ENCODE measurements at places on chromosomes 4 and X.

GRCh38 chrX:17595456-17596035, 141.7 kb upstream of the SCML1 start:
- no peak overlapping the region for H3K4me3 ChIP-seq
- H3K27ac ChIP-seq, result no peak overlapping the region
- no peak for DNase-seq
- no peaks in the 10 kb centered on the region for H3K27me3 ChIP-seq

DNA sequence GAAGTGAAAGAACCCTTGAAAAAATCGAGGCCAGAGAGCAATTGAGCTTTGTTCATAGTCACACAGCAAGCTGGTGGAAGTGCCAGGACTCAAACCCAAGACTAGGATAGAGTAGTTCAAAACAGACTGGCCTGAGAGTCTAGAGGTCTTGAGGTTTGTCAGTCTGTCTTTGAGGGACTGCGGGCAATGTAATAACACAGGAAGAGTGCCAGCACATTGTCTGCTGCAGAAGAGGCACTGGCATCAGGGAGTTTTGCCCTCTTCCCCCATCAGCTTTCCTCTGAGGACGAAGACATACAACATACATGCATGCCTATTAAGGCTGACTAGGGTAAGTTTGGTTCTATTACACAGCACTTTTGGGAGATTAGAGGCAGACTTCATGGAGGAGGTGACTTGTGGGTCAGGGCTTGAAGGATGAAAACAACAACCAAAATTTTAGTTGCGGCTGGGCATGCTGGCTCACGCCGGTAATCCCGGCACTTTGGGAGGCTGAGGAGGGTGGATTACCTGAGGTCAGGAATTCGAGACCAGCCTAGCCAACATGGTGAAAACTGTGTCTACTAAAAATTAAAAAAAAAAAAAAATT, 64.1 kb upstream of the LAS1L start:
- H3K4me1 ChIP-seq, result peaks cover 75% of the 10 kb centered on the region
- no peaks in the 10 kb centered on the region for H3K36me3 ChIP-seq
- no peak for DNase-seq
- no peak overlapping the region for H3K4me3 ChIP-seq

DNA sequence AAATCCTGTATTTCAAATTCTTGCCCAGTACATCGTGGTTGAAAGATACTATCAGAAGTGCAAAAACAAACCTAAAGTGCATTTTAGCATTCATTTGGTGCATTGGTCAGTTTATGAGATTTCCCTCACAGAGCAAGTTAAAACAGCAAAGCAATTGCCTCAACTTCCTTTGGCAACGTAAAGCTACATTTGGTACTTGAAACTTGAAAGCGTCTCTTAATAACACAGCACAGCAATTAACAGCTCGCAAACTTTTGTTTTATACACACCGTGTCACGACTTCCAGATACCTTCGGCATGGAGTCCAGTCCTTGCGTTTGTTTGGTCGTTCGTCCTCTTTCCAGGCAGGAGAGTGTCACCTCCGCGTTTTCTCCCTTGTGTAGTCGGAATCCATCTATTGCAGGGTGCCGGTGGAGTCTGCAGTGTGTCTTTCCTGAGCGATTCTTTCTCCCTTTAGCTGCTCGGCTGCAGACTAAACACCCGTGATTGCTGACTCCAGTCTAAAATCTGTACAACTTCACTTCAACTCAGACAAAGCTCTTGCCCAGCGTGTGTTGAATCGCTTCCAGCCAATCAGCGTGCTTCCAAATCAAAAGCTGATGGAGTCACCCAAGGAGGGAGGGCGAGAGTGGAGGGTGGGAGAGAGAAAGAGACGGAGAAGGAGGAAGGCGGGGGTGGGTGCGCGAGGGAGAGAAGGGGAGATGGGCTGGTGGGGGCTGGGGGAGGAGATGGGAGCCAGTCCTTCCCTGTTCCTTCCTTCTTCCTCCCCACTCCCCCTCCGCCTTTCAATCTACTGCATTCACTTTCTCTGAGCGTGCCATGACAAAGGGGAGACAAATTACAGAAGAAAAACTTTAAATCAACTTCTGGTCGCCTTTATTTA, at the start of gene PCDH18:
PCDH18 (minus strand) TSS at position 509 of the 883 bp plus-strand sequence; CDS start at position 103, 406 bp downstream.
- no peaks in the 10 kb centered on the region for H3K4me1 ChIP-seq
- no peaks in the 10 kb centered on the region for H3K27me3 ChIP-seq
- no peak for DNase-seq

- H3K4me1 ChIP-seq, result no peaks in the 10 kb centered on the region
- H3K27ac ChIP-seq, result no peak overlapping the region
- H3K4me3 ChIP-seq, result no peak overlapping the region
Observed at GRCh38 chr4:183335369-183335940, 13.2 kb upstream of the CLDN24 start.

DNA sequence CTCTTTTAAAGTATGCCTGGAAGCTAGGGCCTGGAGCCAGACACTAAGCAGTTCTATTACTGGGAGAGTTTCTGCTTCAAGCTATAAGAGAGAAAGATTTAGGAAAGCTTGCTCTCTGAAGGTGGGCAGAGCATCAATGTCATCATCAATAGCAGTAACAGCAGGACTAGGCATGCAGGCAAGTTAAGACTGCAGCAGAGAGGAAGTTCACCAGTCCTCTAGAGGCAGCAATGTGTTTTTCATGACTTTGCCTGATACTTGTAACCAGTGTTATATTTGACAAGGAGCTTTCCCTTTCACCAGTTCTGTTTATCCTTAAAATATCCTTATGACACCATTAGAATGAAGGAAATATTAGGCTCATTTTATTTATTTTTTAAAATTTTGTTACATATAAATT, 237.9 kb downstream of the KCTD8 start:
- DNase-seq, result no peak
- no peaks in the 10 kb centered on the region for H3K4me1 ChIP-seq
- H3K27me3 ChIP-seq, result no peaks in the 10 kb centered on the region
- no peaks in the 10 kb centered on the region for H3K36me3 ChIP-seq
- H3K27ac ChIP-seq, result no peak overlapping the region
- H3K4me3 ChIP-seq, result no peak overlapping the region

- H3K27ac ChIP-seq, result no peak overlapping the region
- H3K4me1 ChIP-seq, result peaks cover 11% of the 10 kb centered on the region
- H3K27me3 ChIP-seq, result no peaks in the 10 kb centered on the region
- peaks cover 24% of the 10 kb centered on the region for H3K36me3 ChIP-seq
- no peak for DNase-seq
Observed at GRCh38 chrX:2614911-2615310, 76.2 kb upstream of the CD99 start.
